Tibial artery (tissue), 4 donors: ENCODE measurements at places on chromosomes 1 and 21.
A peak's percentile ranks its signal among the peaks of the same experiment; 100 is the strongest.

GRCh38 chr1:225941187-225941941 lies at the start of gene LEFTY2:
TSS of gene LEFTY2 (minus strand) at chr1:225941220. CDS start at chr1:225941140, 80 bp downstream.
- no peaks in the 10 kb centered on the region for H3K36me3 ChIP-seq
- H3K4me3 ChIP-seq, result no peak within 1 kb of the TSS
- peak within 1 kb of the TSS; percentile 80 for H3K27ac ChIP-seq
- no peaks in the 10 kb centered on the region for H3K27me3 ChIP-seq

- no peak overlapping the region for H3K27ac ChIP-seq
- no peaks in the 10 kb centered on the region for H3K27me3 ChIP-seq
- DNase-seq, result no peak
- H3K4me3 ChIP-seq, result no peak overlapping the region
- H3K4me1 ChIP-seq, result no peaks in the 10 kb centered on the region
These were observed 133.6 kb upstream of the HMCN1 start for GRCh38 chr1:185600641-185601040.

DNA sequence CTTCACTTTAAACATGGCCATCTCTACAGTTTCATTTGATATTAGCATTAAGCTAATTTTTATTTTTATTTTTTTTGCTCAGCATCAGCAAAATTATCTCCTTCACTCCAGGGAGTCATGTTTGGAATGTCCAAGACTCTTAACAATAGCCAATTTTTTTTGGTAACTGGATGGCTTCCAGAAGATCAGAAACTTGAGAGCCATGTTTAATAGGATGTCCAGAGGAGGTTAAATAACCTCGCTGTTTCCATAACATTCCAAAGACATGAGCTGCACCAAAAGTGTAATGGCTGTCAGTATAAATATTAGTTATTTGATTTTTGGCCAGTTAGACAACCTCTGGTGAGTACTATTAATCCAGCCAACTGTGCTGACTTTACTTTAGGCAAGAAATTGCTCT lies 80.7 kb downstream of the DNTTIP2 start:
- no peak for DNase-seq
- no peaks in the 10 kb centered on the region for H3K4me1 ChIP-seq
- H3K36me3 ChIP-seq, result no peaks in the 10 kb centered on the region
- H3K27me3 ChIP-seq, result no peaks in the 10 kb centered on the region
- no peak overlapping the region for H3K27ac ChIP-seq

- H3K36me3 ChIP-seq, result no peaks in the 10 kb centered on the region
- H3K4me3 ChIP-seq, result no peak overlapping the region
- H3K27ac ChIP-seq, result no peak overlapping the region
- no peak for DNase-seq
- no peaks in the 10 kb centered on the region for H3K27me3 ChIP-seq
- H3K4me1 ChIP-seq, result no peaks in the 10 kb centered on the region
These were observed 156.2 kb downstream of the TPR start for GRCh38 chr1:186218654-186219352.

DNA sequence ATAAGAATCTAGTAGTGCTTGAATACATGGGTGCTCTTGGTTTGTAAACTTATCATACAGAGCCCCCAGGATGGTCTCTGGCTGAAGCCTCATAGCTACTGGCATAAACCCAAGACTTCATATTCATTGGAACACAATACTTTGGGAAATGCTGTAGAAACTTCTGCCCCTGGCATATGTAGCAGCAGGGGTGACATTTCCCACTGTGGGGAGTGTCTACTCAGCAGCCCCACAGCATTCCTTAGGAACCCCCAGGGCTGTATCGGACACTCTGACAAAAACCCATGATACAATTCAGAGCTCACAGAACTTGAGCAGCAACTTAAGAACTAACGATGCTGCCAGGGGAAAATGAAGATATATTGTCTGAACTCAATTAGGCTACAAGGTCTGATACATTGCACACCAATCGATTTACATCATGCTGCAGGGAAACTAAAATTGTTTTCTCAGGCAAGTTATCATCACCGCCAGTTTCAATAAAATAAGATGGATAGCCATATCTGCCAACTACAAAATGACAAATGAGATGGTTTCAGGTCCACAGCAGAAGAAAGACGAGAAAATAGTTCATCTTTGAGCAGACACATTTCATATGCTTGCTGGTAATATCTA lies 181.1 kb upstream of the GREM2 start:
- no peak for DNase-seq
- no peaks in the 10 kb centered on the region for H3K4me1 ChIP-seq
- H3K36me3 ChIP-seq, result no peaks in the 10 kb centered on the region
- H3K27me3 ChIP-seq, result no peaks in the 10 kb centered on the region
- no peak overlapping the region for H3K27ac ChIP-seq

DNA sequence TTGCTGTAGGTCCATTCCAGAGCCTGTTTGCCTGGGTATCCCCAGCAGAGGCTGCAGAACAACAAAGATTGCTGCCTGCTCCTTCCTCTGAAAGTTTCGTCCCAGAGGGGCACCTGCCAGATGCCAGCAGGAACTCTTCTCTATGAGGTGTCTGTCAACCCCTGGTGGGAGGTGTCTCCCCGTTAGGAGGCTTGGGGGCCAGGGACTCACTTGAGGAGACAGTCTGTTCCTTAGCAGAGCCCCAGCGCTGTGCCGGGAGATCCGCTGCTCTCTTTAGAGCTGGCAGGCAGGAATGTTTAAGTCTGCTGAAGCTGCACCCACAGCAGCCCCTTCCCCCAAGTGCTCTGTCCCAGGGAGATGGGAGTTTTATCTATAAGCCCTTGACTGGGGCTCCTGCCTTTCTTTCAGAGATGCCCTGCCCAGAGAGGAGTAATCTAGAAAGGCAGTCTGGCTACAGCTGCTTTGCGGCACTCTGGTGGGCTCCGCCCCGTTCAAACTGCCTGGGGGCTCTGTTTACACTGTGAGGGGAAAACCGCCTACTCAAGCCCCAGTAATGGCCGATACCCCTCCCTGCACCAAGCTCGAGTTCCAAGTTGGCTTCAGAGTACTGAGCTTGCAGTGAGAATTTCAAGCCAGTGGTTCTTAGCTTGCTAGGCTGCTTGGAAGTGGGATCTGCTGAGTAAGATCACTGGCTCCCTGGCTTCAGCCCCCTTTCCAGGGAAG lies 8.7 kb upstream of the SLC25A24 start:
- H3K27me3 ChIP-seq, result no peaks in the 10 kb centered on the region
- H3K4me3 ChIP-seq, result no peak overlapping the region
- no peak for DNase-seq
- H3K4me1 ChIP-seq, result no peaks in the 10 kb centered on the region
- no peaks in the 10 kb centered on the region for H3K36me3 ChIP-seq
- H3K27ac ChIP-seq, result no peak overlapping the region

DNA sequence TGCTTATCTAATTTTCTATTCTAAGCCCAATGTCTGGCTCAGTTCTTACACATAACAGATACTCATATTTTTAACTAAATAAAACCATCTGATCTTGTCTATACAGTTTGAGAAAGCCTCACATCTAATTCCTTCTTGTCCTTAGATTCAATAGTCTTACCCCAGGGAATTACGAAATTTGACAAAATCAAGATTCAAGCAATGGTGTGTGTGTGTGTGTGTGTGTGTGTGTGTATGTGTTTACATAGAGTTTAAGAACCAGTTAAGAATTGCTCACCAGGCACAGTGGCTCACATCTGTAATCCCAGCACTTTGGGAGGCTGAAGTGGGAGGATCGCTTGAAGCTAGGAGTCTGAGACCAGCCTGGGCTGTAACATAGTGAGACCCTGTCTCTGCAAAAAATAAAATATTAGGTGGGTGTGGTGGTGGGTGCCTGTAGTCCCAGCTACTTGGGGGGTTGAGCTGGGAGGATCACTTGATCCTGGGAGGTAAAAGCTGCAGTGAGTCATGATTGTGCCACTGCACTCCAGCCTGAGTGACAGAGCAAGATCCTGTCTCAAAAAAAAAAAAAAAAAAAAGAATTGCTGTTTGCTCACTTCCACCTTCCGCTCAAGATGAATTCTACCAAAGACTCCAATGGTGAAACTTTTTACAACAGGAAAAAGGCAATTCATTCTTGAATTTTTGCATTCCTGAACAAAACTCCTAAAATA lies 6.2 kb downstream of the WDR64 start:
- no peaks in the 10 kb centered on the region for H3K36me3 ChIP-seq
